Omental fat pad (tissue), 4 donors: ENCODE measurements at places on chromosomes 1 and 21. TPM values are rescaled to one million over a fixed set of nuclear protein-coding genes. Genes with fewer than 3 reads are reported as not detected.

DNA sequence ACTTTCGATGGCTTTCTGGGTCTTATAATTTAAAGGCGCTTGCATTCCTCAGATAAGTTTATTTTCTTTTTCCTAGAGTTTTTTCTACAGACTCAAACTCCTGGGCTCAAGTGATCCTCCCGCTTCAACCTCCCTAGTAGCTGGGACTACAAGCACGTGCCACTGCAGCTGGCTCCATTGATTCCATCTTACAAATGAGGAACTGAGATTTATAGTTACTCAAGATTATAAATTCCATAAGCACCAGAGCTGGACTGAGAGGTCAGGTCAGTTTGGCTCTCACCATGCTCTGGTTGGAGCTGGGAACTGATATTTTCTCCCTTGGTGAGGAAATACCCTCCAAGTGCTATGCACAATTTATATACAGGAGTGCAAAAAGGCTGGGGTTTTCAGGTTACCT lies 13.4 kb upstream of the PRPF38B start:
- DNase-seq = no peak

DNA sequence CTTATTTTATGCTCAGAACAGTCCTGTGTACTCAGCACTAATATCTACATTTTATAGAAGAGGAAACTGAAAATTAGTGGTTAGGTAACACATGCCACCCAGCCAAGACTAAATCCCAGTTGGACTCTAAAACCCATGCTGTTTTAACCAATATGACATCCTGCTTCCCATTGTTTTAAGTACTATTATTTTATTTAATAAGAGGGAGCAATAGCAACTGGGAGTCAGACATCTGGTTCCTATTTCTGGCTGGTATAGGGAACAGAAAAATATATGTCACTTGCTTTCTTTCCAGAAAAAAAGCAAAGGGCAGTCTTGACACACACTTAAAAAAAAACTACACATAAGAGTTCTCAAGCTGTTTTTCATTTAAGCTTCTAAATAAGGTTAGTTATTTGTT lies 11.9 kb downstream of the KLHL12 start:
- no peak for DNase-seq

GRCh38 chr1:56925193-56925592 lies 40.6 kb downstream of the C8B start:
- DNase-seq = no peak

DNA sequence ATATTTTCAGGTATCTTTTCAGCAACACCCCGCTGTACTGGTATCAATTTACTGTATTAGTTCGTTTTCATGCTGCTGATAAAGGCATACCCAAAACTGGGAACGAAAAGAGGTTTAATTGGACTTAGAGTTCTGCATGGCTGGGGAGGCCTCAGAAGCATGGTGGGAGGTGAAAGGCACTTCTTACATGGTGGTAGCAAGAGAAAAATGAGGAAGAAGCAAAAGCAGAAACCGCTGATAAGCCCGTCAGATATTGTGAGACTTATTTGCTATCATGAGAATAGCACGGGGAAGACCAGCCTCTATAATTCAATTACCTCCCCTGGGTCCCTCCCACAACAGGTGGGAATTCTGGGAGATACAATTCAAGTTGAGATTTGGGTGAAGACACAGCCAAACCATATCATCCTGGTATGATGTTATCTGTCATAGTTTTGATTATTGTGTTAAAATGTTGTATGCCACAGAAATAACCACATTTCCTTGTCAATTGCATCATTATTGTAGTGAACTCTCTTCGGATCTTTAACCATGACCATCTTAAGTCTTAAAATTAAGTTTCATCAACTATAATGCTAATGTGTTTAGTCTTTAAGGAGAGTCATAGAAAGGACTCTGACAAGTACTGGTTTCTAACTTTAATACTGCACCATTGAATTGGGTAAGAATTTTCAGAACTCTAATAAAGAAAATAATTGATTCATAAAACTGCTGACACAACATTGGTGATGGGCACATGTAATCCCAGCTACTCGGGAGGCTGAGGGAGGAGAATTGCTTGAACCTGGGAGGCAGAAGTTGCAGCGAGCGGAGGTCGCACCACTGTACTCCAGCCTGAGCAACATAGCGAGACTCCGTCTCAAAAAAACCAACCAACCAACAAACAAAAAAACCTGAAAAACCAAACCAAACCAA lies 58.2 kb downstream of the TBX19 start:
- DNase-seq = no peak

GRCh38 chr1:158087320-158087927 lies 93.3 kb upstream of the CD1D start:
- no peak for DNase-seq

- DNase-seq = no peak
These were observed 58.1 kb downstream of the PRKCZ start for GRCh38 chr1:2108213-2108876.

GRCh38 chr1:170881268-170882265 lies 53.8 kb upstream of the MROH9 start:
- no peak for DNase-seq

- DNase-seq = no peak
These were observed 2.9 kb downstream of the LHX9 start for GRCh38 chr1:197920067-197920396.

DNA sequence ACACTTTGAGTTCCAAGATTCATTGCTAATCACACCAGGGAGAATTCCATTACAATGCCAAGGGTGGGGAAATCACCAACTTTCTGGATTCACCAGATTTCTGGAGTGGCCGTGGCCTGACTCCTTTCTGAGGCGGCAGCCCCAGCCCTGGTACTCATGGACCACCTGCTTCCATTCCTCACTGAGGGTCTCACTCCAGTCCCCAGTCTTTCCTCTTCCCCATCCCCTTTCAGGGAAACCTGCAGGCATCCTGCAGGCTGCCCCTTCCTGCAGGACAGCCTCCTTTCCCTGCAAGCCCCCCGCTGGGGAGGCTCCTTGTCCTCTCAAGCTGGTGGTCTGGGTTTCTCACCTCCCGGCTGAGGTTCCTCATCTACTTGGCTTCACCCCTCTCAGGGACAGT lies 12.7 kb upstream of the CDK18 start:
- DNase-seq = no peak

- DNase-seq = no peak
These were observed 12.2 kb downstream of the SDCCAG8 start for GRCh38 chr1:243267914-243268653.

Gene FCRL2
- total RNA-seq = 0.56 TPM

Gene COL6A1
- total RNA-seq = 451 TPM

Gene PDE9A
- 6.1 TPM for total RNA-seq

Gene KPRP
- total RNA-seq = not detected

Gene CLIC6
- 6.2 TPM for total RNA-seq

Gene HSF2BP
- not detected for total RNA-seq

Gene IL19
- total RNA-seq = 0.60 TPM

Gene SH2D5
- 0.25 TPM for total RNA-seq

Gene NCAM2
- total RNA-seq = 1.2 TPM
